HFFc6 (cell line): ENCODE measurements at places on chromosomes 11 and 22.

- no peaks in the 10 kb centered on the region for H3K36me3 ChIP-seq
- H3K4me1 ChIP-seq: peaks cover 27% of the 10 kb centered on the region
- peak overlapping the region; percentile 71 for H3K4me3 ChIP-seq
- H3K27me3 ChIP-seq: peaks cover 5% of the 10 kb centered on the region
These were observed 15.7 kb downstream of the DAGLA start for GRCh38 chr11:61695917-61696316.

DNA sequence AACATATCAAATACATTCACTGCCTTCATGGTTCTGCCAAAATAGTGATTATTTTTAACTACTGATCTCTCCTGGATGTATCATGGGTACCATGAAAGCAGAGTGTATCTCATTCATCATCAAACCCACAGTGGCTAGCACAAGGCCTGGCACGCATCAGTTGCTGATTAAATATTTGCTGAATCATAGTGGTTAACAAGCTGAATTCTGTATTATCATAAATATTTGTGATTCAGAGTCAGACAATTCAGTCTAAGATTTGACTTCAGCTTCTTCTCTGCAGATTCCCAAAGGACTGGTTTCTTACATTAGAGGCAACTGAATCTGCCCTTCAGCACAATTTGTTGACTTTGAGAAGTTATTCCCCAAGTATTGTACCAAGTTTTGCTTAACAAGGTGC lies 715.8 kb upstream of the LRRC4C start:
- peak overlapping the region; percentile 87 for H3K27ac ChIP-seq
- H3K27me3 ChIP-seq: no peaks in the 10 kb centered on the region
- peak; percentile 92 for DNase-seq

- no peak overlapping the region for H3K27ac ChIP-seq
- no peaks in the 10 kb centered on the region for H3K36me3 ChIP-seq
- H3K4me3 ChIP-seq: no peak overlapping the region
- H3K27me3 ChIP-seq: peaks cover 4% of the 10 kb centered on the region; the same call in 1 of the 2 replicates
- no peak for DNase-seq
These were observed 9.4 kb downstream of the CABP7 start for GRCh38 chr22:29729161-29729560.

GRCh38 chr11:44968510-44968909 lies 17.8 kb upstream of the TP53I11 start:
- no peak overlapping the region for H3K4me3 ChIP-seq
- H3K4me1 ChIP-seq: no peaks in the 10 kb centered on the region
- no peaks in the 10 kb centered on the region for H3K36me3 ChIP-seq
- H3K27ac ChIP-seq: no peak overlapping the region
- H3K27me3 ChIP-seq: peaks cover 50% of the 10 kb centered on the region

DNA sequence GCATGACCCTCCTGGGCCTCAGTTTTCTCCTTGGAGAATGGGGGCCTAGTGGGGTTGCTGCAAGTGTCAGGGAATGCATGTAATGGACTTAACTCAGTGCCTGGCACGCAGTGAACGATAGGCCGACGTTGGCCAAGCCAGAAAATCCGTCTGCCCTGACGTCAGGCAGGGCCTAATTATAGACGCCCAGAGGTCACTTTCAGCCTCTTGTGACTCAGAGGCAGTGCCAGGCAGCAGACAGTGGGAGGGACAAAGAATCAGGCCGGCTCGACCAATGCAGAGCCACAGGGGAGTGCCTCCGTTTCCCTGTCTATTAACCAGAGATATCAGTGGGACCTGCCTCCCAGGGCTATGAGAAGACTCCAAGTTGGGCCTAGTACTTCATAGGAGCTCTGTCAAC lies 115.0 kb downstream of the MN1 start:
- H3K27me3 ChIP-seq: peaks cover 7% of the 10 kb centered on the region; the same call in 1 of the 2 replicates
- H3K36me3 ChIP-seq: no peaks in the 10 kb centered on the region
- no peak overlapping the region for H3K4me3 ChIP-seq
